LHCN-M2 (cell line): ENCODE measurements at places on chromosomes 3 and 15.
A peak's percentile ranks its signal among the peaks of the same experiment; 100 is the strongest.

- no peak for DNase-seq
Observed at GRCh38 chr3:5390936-5391625, 203.6 kb downstream of the EDEM1 start.

DNA sequence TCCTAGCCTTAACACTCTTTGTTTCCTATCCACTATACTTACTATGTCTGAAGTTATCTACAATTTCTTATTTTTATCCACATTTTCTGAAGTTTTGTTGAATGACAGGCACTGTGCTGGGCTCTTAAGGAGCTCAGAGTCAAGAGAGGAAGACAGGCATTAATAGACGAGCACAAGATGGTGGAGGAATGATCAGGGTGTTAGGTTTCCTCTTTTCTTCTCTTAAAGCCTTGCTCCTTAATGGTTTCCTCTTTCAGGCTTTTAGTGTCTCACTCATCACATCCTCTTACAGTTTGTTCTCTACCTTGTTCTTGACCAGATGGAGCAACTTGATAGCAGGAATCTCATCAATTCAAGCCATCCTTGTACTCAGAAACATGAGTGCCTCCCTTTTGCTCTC lies 52.9 kb upstream of the BCL6 start:
- DNase-seq = no peak

- no peak for DNase-seq
Observed at GRCh38 chr3:55376753-55377347, 110.3 kb downstream of the WNT5A start.

- peak; percentile 36 for DNase-seq
Observed at GRCh38 chr3:55511895-55512570, 24.9 kb upstream of the WNT5A start.

GRCh38 chr15:88108991-88109390 lies 147.5 kb downstream of the NTRK3 start:
- no peak for DNase-seq

- DNase-seq = no peak
Observed at GRCh38 chr3:14512281-14512941, 27.7 kb downstream of the GRIP2 start.

- no peak for DNase-seq
Observed at GRCh38 chr3:16849229-16849628, 35.5 kb upstream of the PLCL2 start.

DNA sequence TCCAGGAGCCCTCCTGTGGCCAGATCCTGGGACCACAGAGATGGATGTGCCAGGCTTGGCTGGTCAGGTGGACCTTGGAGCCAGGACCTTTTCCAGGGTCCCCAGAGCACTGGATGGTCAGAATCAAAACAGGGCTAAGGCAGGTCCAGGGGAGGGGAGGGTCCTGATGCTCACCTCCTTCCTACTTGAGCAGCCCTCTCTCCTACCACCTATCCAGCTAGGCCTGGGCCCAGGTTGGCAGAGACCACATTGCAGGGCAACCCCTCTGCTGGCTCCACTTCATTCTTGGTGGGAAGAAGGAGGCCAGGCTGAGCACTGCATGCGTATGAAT lies 28.5 kb upstream of the SFMBT1 start:
- no peak for DNase-seq

GRCh38 chr3:17639765-17640164 lies 102.7 kb downstream of the TBC1D5 start:
- DNase-seq = peak; percentile 83

- no peak for DNase-seq
Observed at GRCh38 chr3:9777694-9778021, 7.9 kb upstream of the CAMK1 start.

DNA sequence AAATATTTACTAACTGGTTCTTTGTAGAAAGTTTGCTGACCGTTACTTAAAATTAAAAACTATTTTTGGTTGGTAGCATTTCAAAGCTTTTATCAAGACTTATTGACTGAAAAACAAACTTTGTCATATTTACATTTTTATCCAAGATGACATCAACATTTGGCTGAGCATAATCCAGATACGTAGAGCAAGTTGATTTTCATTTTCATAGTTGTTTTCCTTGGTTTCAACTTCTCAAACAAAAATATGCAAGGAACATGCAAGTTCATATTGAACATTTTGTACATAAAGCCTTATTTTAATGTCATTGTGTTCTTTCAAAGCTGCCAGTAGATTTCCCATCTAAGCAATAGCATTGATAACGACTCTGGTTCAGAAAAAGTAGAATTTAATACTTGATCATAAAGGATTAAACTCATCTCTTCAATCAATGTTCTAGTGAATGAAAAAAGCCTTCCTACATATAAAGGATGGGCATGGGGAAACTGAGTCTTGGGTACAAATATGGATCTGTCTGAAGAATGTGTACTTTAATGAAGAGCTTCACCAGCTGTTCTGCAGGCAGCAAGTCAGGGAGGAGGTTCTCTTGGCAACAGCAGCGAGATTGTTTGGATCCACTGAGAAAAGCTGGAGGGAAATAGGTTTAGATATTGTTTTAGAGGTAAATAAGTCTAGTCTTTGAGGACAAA lies 5.6 kb downstream of the RAB8B start:
- no peak for DNase-seq

GRCh38 chr15:89672221-89673164 lies 6.7 kb downstream of the PLIN1 start:
- no peak for DNase-seq

GRCh38 chr3:149808209-149808829 lies 4.7 kb upstream of the RNF13 start:
- peak; percentile 78 for DNase-seq

DNA sequence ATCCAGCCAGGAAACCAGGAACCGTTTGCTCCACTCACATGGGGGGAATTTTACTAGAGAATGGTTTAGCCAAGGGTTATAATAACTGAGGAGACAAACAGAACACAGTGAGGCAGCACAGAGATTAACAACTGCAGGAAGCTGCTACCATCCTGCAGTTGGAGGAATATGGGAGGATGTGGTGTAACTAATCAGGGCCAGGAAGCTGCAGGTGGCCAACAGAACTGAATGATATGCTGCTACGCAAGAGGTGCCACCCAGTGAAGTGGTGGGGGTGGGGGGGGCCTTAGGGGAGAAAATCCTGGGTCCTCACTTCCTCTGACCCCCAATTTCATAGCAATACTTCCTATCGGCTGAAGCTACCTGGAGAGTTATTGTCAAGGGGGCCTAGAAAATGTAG lies 306.4 kb upstream of the STT3B start:
- no peak for DNase-seq

GRCh38 chr3:66380200-66380932 lies 120.5 kb downstream of the LRIG1 start:
- no peak for DNase-seq

GRCh38 chr3:186025161-186025560 lies 83.7 kb downstream of the ETV5 start:
- DNase-seq = peak; percentile 98

DNA sequence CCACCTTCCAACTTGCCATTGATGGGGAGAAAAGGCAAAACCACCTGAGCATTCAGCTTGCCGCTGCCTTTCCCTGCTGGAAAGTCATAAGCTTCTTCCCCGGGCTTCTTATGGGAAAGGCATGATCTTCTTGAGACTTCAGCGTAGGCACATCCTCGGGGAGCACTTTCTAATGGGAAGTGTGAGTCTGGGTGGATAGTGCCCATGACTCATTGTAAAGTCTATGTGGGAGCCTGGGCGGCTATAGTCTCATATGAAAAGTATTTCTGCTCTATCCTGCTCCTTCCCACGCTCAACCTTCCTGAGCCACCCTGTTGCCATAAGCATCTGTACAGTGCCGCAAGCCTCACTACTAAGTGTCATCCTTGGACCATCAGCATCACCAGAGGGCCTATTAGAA lies 309.9 kb upstream of the THBS1 start:
- DNase-seq = peak; percentile 98
